ENCODE measurements at places on chromosomes 11 and 22.

DNA sequence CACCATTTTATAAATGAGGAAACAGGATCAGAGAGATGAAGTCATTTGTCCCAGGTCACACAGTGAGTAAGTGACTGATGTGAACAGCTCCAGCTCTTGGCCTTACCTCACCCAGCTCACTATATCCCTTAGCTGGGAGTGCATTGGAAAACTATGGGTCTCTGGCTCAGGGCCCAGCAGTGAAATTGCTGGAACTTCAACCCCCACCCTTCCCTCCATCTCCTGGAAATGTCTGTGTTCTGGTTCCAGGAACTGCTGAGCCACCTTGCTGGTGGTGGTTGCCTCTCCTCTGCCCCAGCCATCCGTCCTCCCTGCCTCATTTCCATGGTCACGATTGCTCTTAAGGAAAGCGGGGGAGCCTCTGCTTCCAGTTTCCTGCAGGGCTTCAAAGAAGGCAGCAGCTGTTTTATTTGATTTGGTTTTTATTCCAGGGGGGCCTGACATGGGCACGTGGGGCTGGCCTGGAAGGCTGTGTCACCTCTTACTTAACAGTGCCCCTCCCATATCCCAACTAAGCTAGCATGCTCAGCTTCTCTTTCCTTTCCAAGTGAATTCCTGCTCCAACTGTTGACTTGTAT is 46.2 kb upstream of the CSTF3 start:
- no peak for DNase-seq

GRCh38 chr22:19122752-19123492 is 710 bp upstream of the DGCR2 start:
- DNase-seq: no peak

- DNase-seq: peak; percentile 5
These were observed 16.2 kb downstream of the CBL start for GRCh38 chr11:119222308-119222707.

GRCh38 chr11:39784873-39785272 is 1674.6 kb downstream of the LRRC4C start:
- no peak for DNase-seq

- DNase-seq: no peak
These were observed 1.9 kb downstream of the NNMT start for GRCh38 chr11:114297806-114298709.

DNA sequence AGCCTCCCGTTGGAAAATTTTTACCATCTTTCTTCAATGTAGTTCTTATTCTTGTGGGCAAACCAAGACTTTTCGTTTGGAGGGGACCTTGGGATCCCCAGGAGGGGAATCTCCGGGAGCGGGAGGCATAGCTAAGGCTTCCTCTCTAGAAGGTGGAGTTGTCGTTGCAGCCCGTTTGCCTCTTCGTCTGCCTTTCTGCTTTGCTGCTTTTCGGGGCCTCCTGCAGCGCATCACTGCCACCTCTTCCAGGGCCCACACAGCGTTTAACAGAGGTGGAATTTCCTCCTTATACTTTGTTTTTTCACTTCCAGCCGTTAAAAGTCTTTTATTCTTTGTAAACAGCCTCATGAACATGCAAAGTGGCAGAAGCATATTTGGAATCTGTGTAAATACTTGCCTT is 3.5 kb upstream of the IFITM3 start:
- DNase-seq: no peak

DNA sequence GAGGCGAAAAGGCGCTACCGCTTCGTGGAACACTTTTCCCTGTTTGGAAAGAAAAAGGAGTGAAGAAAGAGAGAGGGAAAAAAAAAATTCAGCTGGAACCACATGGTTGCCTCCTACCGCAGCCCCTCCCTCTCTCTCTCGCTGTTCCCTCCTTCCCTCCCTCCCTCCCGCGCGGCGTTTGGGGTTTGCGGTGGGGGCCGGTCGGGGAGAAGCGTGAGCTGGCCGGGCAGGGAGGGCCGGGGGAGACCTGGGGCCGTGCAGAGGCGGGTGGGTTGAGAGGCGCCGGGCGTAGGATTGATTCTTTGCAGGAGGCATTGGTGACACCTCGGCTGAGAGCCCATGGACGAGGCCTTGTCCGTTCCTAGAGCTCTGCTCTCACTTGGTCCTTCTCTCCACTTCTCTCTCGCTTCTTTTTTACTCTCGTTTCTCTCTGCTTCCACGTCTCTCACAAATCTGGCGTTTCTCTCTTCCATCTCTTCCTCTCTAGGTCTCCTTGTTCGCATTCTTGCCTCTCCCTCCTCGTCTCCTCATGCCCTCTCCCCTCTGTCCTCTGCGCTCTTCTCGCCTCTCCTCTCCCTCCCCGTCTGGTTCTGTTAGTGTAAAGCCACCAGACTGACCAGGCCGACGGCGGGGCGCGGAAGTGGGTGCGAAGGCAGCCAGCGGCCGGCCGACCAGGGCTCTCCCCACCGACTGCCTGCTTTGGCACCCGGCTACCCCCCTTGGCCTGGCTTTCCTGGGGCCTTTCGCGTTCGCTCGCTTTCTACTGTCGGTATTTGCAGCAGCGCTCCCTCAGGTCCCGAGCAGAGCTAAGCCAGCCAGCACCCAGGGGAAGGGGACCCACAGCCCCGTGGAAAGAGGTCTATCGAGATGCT is at the start of gene CLMP:
CLMP (minus strand) TSS at position 61 of the 872 bp plus-strand sequence. CDS start 308 bp downstream, outside the sequence.
- no peak for DNase-seq

GRCh38 chr11:56764976-56765375 is 16.5 kb upstream of the OR9G4 start:
- DNase-seq: no peak

DNA sequence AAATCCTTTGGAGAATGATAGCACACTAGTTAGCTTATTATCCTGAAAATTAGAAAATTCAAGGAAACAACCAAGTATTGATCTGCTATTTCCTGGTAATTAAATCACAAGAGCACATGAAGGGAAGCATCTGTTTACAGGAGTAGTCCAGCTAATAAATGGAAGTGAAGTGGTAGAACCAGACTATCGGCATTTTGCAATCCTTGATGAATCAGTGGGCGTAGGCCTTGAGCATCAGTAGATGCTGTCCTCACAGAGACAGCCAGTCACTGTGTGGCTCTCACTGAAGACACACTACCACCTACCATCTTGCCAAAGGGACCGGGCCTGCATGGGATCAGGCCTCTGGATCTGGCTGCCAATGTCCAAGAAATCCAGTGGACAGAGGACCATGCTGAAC is 69.8 kb downstream of the FBLN1 start:
- DNase-seq: no peak

DNA sequence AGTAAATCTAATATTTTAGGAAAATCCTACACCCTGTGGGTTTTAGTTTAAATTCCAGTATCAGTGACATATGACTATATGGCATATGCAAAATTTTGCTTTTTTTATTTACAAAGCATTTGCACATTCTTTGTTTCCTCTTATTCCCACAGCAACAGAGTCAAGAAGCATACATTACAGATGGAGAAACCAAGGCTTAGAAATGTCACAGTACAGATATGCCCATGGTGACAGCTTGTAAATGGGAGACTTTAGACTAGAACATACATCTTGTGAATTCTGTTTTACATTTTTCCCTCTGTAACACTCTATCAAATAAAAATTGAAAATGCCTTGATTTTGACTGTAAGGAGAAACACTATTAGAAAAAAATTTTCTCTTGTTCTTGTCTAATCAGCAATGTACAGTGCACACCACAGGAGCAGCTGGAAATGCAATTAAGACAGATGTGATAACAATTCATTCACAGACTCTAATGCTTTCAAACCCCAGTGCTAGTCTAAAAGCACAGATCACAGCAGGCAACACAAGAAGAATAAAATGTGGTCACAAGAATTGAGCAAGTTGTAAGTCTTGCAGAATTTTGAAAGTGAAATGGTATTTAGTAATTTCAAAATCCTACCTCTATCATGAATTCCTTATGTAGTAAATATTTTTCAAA is 375.9 kb downstream of the LUZP2 start:
- no peak for DNase-seq

- no peak for DNase-seq
These were observed 559.7 kb downstream of the BRD1 start for GRCh38 chr22:49267996-49268395.

GRCh38 chr11:116148056-116148455 is 624.7 kb downstream of the BUD13 start:
- DNase-seq: no peak

- DNase-seq: no peak
These were observed 15.7 kb downstream of the TSPAN32 start for GRCh38 chr11:2317354-2318050.

DNA sequence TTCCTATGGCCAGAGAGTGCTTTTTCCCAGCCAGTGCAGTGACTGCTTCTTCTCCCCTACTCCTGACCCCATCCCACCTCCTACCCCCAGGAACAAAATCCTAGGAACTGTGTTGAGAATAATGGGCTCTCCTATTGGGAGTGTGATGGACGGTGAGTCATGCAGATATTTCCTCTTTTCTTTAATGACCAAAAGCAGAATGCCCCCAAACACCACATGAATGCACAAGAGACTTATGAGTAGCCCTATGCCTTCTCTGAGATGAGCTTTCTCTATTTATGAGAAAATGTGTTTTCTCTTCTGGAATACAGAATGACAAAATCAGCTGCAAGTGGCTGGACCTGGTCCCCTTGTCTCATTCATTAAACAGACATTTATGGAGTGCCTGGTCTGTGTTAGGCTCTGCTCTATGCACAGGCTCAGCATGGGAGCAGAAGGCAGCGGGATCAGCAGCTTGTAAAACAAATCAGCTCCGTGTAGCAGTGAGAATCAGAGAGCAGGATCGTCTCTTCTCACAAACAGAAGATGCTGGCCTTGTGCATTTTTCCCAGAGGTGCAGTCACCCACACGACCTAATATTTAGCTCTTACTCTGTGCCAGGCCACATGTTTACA is 47.5 kb upstream of the GALNT18 start:
- DNase-seq: no peak

DNA sequence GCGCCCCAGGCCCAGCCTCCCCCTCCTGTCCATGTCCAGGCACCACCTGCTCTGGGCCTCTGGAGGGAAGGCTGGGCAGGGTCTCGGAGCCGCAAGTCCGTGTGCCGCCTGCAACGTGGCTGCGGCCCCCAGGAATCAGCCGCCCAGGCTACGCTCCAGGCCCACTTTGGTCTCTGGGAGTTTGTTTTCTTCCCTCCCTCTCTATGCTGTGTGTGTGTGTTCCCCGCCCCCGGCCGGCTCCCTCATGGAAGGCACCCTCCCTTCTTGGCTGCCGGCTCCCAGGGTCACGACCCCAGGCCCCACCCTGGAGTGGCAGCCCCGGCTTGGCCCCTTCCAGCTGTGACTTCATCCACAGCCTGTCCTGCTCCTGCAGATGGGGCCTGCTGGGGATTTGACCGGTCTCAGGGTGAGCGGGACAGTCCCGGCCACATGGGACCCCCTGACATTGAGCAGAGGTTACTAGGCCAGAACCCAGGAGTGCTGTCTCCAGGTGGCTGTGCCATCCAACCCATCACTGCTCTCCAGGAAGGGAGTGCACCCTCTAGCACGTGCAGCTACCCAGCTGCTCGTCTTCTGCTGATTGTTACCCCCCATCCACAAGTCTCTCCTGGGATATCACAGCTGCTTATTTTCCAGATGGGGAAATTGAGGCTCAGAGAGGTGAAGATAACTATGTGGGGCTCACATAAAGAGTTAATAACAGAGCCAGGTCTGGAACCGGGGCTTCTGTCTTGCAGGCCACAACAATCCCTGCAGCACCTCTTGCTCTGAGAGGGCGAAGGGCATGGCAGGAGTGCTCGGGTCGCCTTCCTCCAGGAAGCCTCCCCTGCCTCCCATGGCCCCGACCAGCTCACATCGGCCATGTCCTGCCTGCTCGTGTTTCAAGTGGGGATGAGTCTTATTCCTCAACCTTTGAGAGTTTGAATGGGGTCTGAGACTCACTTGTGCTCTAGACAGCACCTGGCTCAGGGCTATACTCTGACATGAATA is 2.8 kb upstream of the LIF start:
- DNase-seq: no peak

GRCh38 chr11:8100158-8100557 is 19.1 kb downstream of the TUB start:
- no peak for DNase-seq

GRCh38 chr11:67635231-67635521 is 4.4 kb downstream of the TBX10 start:
- DNase-seq: no peak

- no peak for DNase-seq
These were observed 19.5 kb downstream of the CRELD2 start for GRCh38 chr22:49937758-49938564.

DNA sequence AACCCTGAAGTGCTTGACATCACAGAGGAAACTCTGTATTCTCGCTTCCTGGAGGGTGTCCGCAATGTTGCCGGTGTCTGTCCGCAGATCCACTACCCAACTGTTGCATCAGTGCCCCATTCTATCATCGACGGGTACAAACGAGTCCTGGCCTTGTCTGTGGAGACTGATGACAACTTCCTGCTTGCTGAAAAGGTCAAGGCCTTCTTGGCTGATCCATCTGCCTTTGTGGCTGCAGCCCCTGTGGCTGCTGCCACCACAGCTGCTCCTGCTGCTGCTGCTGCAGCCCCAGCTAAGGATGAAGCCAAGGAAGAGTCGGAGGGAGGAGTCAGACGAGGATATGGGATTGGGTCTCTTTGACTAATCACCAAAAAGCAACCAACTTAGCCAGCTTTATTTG is 42.9 kb upstream of the DAGLA start:
- no peak for DNase-seq

- DNase-seq: no peak
These were observed 18.2 kb downstream of the ST14 start for GRCh38 chr11:130177782-130178181.

- DNase-seq: no peak
These were observed 135.8 kb upstream of the TIMP3 start for GRCh38 chr22:32665676-32666075.

GRCh38 chr22:37968452-37969251 is 15.2 kb downstream of the POLR2F start:
- DNase-seq: no peak

DNA sequence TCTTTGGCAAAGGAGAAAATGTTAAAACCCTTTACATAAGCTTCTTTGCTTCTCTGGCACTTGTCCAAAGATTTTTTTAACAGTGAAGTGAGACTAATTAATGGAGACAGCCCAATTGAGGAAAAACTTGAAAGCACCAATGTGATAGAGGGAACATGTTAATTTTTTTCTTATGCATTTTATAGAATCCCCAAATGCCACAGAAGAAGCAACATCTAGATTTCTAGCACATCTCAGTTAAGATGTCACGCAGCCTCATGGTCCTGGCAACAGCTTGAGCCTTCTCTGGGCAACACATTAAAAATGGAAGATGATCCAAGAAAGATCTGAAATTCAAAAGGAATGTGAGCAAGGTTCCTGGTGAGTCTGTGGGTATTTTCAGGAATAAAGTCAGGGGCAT is 48.5 kb downstream of the PACSIN2 start:
- DNase-seq: no peak

DNA sequence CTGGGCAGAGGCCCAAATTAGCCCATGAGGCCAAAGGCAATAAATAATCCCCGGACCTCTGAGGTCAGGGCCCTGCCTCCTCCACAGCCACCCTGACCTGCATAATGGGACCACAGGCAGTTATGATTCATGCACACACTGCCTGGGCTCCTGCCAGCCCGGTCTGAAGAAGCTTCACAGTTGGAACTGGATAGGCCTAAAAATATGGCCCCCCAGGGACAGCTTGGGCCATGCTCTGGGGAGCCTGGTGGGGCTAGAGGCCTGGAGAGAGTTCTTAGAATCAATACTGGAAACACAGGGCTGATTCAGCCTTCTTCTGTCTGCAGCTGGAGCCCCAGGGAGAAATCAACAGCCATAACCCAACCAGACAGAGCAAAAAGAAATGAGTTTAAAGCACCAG is 112.8 kb upstream of the CADM1 start:
- peak; percentile 18 for DNase-seq

- peak; percentile 55 for DNase-seq
These were observed 44.2 kb downstream of the MRE11 start for GRCh38 chr11:94449437-94449836.

- peak; percentile 42 for DNase-seq
These were observed 17.8 kb downstream of the CHORDC1 start for GRCh38 chr11:90204832-90205646.

GRCh38 chr22:31233001-31233400 is 20.9 kb downstream of the LIMK2 start:
- DNase-seq: no peak

Measured in brain microvascular endothelial cell (primary cell).